ENCODE measurements at places on chromosomes 6 and 20.

- DNase-seq = no peak
Observed at GRCh38 chr6:10824297-10824696, 14.0 kb downstream of the MAK start.

GRCh38 chr6:12569646-12570045 lies 146.9 kb upstream of the PHACTR1 start:
- no peak for DNase-seq

GRCh38 chr6:135464634-135465033 lies 32.9 kb downstream of the AHI1 start:
- no peak for DNase-seq

DNA sequence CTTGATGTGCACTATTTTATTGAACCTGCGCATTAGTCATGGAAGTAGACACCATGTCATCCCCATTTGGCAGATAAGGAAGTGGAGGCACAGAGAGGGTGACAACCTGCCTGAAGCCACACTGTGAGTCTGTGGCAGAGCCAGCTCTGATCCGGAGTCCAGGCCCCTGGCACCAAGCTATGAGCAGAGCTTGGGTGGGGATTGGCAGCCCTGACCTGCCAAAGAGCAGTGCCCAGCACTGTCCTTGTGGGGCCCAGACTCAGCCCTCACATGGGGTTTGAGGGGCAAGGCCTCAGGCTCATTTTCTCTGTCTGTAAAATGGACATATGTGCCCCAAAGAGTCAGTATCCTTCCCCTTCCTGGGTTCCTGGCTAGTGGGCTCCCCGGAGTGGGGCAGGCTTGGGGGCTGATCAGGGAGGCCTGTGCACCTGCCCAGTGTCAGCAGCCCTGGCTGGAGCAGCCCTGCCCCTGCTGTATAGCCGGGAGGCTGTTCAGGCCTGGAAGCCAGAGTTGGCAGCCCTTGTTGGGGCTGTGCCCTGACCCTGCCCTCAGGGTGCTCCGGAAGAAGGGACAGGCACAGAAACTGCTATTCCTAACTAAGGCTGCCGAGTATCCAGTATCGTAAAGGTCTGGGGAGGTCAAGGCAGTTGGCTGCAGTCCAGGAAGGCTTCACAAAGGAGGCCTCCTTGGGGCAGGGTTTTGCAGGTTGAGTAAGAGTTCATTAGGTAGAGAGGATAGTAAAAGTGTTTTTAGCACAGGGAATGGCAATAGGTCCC lies 38.7 kb downstream of the TGM2 start:
- no peak for DNase-seq

- DNase-seq = no peak
Observed at GRCh38 chr6:1767481-1768246, 157.9 kb downstream of the FOXC1 start.

GRCh38 chr6:71404145-71404966 lies 115.7 kb downstream of the OGFRL1 start:
- DNase-seq = no peak

GRCh38 chr20:2172305-2173175 lies 70.9 kb downstream of the STK35 start:
- peak; percentile 85 for DNase-seq

DNA sequence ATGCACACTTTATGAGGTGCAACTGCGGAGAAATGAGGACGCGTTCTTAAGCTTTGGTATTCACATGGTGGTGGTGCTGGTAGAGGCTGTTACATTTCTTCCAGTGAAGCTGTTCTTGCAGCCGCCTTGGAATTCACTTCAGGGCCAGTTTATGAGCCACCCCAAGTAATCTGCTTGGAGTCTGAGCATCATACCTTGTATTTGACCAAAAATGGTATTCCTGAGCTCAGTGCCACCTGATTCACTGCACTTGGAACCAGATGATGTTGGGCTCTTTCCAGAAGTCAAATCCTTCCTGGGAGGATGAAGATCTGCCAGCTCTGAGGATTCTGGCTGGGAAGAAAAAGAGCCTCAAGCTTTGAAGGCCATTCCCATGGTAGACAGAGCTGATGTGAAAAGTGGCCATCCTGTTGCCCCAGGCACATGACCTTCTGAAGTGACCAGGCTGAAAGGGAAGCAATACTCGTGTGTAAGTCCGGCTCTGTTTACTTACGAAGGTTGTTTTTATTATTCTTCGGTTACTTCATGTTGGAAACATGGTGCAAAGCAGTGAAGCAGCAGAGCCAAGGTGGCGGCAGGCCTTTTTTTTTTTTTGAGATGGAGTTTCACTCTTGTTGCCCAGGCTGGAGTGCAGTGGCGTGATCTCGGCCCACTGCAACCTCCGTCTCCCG lies 7.7 kb downstream of the MANBAL start:
- no peak for DNase-seq

GRCh38 chr20:50258790-50259483 lies 68.3 kb downstream of the CEBPB start:
- DNase-seq = no peak

DNA sequence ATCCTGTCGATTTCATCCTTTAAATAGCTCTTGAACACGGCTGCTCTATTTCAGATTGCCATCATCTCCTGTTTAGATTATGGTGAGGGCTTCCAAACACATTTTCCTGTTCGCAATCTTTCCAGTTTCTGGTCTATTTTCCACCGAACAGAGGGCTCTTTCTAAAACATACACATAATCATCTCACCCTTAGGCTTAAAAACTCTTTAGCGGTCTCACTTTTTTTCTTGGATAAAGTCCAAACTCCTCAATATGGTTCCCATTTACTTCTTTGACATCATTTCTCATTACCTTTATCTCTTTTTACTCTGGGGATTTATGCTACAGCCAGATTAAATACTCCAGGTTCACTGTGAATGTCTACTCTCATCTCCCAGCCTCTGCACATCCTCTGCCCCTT lies 103.4 kb upstream of the STMND1 start:
- no peak for DNase-seq

- DNase-seq = no peak
Observed at GRCh38 chr6:156866220-156867015, 89.2 kb downstream of the ARID1B start.

DNA sequence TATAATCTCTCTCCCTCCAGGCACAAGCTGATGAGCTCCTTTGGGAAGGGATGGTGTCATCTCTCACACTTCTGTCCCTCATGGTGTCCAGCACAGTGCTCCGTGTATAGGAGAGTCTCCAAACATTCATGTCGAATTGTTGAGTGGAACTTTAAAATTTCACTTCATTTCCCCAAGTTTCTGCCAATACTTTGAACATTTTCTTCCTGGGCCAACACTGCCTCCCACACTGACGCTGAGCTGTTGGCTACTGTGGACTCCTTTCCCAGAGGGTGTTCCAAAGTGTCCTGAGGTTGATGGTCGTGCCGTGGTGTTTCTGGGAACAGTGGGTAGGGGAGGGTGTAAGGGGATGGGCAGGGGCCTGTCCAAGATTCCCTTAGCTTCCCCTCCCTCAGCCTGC lies 122.7 kb downstream of the TIAM2 start:
- no peak for DNase-seq

DNA sequence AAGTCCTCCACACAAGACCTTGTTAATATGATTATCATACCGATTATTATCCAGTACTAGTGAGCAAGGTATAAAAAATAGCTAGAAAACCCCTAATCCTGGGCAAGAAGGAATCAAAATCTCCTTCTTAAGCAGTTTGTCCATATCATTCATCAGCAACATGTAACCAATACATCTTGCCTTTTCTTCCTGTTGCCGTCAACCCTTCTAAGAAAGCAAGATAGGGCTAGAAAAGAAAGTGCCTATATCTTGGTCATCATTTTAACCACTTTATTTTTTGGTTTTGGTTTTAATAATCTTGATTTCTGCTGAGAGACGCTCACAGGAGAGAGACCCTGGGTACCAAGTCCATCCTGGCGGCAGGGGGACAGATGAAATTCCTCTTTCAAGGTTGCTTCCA lies 27.2 kb upstream of the PREX1 start:
- DNase-seq = no peak

GRCh38 chr6:34084591-34085290 lies 61.1 kb downstream of the GRM4 start:
- DNase-seq = no peak

- no peak for DNase-seq
Observed at GRCh38 chr6:164109770-164110140, 695.2 kb downstream of the QKI start.

DNA sequence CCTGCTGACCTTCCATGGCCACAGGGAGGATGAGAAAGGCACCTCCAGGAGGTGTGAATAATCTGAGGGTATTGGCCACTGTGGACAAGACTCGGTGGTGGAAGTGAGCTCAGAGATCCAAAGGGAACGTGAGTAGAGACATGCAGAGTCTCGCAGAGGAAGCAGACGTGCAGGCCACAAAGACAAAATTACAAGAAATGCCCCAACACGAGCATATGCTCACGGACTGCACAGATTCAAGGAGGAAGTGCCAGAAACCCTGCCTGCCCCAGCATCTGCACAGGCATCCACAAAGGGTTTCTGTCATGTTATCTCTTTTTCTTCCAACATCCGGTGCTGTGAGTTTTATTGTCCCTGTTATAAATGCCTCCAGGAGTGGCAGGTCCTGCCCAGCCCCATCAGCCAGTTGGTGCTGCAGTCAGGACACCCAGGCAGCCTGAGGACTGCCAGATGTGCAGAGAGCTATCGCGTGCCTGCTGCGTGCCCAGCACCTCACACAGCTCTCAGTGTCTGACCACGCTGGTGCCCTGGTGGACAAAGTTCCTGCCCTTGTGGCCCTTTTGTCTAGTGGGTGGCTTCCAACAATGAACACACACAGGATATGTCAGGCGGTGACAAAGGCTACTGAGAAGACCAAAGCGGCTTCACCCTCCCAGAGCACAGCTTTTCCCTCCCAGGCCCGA lies 34.0 kb upstream of the FANCE start:
- no peak for DNase-seq

GRCh38 chr20:41613321-41613720 lies 4.9 kb downstream of the CHD6 start:
- no peak for DNase-seq

DNA sequence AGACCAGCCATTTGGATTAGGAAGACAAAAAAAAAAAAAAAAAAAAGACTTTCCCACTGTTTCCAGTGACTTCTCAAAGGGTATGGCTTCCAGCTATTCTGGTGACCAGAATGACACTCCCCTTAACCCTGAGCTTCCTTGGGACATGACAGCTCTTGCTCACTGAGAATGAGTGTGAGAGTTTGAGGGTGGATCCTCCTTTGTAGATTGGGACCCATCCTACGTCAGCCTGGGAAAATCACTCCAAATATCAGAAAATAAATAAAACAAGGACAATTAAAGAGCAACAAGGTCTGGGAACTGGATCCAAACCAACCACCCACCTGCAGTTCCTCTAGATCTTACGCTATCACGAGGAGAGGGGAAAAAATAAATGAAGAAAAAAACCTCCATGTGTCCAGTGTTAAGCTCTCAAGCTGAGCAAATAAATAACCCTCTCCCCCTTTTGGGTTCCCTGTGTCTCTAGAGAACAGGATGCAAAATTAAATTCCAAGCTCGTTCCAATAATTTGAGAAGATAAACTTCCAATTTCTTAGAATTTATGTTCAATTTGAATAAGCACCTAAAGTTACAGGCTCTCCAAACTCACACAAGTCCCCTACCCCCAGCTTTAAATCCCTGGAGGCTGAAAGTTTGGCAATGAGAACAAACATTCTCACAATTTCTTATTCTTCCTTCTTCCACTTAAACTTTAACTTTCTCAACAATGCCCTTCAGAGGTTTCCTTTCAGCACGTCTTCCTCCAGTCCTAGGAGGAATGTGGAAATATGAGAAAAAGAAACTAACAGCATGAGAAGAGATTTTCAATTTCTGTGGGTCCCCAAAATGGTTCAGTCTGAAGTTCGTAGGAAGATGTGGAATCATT lies 170.2 kb downstream of the MTFR2 start:
- DNase-seq = no peak

DNA sequence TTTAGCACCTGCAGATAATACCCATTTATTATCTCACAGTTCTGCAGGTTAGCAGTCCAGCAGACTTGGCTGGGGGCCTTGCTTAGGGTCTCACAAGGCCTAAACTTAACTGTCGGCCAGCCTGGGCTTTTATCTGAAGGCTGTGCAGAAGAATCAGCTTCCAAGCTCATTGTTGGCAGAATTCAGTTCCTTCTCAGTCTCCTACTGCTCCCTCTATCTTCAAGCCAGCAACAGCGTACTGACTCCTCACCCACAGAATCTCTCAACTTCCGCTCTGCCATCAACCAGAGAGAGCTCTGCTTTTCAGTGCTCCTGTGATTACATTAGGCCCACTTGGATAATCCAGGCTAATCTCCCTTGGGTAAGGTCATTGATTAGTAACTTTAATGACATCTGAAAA lies 30.2 kb upstream of the NHSL1 start:
- DNase-seq = no peak

- no peak for DNase-seq
Observed at GRCh38 chr6:96301023-96301422, 220.6 kb upstream of the UFL1 start.

GRCh38 chr6:20365456-20365855 lies 36.2 kb upstream of the E2F3 start:
- DNase-seq = no peak

DNA sequence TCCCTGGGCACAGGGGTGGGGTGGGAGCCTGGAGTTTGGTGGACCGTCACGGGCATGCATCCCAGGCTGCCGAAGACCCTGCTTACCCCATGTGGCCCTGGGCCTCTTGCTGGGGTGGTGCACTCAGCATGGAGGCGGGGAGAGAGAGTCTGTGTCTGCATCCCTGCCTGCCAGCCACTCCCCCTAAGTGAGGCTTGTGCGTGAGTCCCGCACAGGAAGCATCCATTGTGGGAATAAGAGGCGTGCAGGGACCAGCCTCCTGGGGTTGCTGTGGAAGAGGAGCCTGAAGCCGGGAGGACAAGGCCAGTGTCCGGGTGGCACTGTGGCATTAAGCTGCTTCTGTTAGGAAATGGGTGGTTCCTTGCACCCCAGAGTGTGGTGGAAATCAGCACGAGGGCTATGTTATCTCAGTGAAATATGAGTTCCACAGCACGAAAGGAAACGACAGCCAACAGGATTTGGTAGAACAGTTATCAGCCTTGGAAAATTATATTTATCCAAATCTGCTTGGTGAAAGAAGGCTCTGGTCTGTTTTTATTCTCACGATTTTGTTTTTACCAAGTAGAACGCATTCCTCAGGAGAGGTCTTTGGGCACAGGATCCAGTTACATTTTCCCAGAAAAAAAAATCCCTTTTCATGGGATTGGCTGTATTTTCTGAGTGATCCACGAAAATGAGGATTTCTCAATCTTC lies 35.7 kb downstream of the CDH4 start:
- DNase-seq = no peak

DNA sequence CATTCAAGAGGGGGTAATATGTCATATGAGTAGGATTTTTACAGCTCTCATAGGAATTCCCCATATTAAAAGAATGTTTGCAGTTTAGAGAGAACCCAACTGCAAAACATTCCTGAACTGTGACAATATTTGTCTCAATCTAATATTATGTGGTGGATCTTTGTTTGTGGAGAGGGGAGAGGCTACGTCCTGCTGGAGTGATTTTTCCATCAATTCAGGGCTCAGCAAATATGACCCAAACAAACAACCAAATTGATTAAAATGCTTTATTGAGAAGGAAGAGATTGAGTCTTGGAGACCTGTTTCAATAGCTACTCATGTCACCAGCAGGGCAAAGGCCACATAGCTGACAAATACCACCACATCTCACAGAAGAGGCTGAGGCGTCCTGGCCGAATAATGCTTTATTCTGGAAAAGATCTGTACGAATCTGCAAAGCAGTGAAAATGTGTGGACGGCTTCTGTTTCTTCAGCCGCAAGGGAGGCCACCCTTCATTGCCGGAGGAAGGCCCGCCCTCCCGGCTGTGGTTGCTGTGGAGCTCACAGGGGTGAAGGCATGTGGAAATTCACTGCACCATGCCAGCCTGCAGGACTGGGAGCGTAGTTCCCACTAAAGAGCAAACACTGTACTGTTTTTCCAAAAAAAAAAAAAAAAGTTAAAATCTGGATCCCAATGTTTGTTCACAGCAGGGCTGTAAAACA lies 89.7 kb upstream of the QKI start:
- DNase-seq = peak; percentile 82
